ENCODE measurements at places on chromosomes 11 and 22.

- no peak for DNase-seq
Measured at GRCh38 chr11:36455658-36456111, 54.4 kb downstream of the TRAF6 start.

GRCh38 chr11:29641201-29641600 is 375.6 kb downstream of the KCNA4 start:
- DNase-seq = no peak

DNA sequence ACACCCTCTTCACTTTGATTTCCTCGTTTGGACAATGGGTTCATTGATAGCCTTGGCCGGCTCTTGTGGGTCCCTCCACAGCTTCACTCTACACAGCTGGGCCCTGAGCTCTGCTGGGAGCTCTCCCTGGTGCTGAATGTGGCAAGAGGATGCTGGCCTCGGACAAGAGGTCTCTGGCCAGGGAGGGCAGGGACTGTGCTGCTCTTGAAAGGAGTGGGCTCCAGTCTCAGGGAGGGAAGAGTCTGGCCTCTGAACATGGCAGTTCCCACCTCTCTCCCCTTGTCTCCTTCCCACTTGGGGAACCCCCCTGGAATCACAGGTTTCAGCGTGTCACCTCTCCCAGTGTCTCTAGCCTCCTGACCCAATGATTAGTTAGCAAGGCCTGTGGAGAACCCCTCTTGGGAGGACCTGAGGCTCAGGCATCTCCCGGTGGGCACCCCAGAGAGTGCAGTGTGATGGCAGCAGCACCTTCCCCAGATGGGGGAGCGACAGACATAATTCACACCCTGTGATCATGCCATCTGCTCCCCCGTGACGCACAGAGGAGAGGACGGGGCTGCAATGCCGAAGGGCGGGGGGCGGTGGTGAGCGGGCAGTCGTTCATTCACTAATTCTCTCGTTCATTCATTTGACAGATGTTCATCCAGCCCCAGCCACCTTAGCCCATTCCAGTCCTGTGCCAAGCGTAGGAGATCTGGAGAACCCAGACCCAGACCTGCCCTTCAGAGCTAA is 2.8 kb upstream of the CABP7 start:
- peak; percentile 24 for DNase-seq

GRCh38 chr11:93034031-93034722 is 64.7 kb downstream of the MTNR1B start:
- DNase-seq = no peak

DNA sequence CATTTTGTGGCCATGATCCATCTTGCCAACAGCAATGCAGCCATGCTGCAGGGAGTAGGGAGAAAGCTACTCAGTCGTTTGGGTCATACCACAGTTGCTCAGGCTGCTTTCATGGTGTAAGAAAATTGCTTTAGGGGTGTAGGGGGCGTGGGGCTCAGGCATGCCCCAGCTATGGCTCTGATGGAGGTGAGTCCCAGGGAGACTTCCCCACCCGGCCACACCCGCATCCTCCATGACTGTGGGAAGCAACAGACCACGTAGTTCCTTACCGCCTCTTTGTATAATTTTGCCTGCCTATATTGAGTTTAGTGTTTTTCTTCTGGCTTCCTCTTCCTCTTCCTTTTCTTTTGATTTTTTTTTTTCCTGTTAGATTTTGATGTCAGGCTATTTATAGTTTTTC is 58.8 kb downstream of the SPECC1L start:
- no peak for DNase-seq

GRCh38 chr11:118380571-118380970 is 20.8 kb upstream of the ATP5MG start:
- no peak for DNase-seq
